ENCODE measurements at places on chromosomes 16 and 17.
A peak's percentile ranks its signal among the peaks of the same experiment; 100 is the strongest.

DNA sequence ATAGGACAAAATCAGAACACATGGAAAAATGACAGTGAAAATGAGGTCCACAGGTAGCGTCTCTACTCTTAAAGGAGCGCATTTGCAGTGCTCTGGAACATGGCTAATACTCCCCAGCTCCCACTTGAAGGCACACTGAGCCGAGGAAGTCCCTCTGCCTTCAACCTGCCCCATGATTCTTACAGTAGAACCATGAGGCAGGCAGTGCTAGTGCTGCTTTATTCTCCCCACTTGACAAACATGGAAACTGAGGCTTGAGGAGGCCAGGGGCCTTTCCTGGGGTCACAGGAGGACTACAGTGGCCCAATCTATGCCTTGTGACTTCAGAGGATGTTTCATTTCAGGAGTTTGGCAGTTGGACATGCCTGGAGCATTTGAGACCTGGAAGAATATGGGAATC is 244.1 kb upstream of the MAF start:
- no peak for DNase-seq

DNA sequence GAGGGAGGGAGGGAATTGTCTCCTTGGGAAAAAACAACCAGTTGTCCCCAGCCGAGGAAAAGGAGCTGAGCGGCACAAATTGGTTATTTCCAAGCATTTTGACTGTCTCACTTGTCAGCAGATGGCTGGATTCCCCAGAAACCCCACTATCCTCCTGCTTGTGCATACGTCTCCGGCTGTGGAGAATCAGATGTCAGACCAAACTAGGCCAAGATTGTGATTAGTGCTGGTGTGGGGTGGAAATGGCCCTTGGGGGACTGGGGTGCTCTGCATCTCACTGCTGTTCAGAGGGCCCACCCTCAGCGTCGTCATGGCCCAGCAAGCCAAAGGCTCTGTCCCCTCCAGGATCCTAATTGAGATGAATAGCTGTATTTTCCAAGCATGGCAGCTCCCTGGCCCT is 131.7 kb upstream of the HSBP1 start:
- DNase-seq: no peak

DNA sequence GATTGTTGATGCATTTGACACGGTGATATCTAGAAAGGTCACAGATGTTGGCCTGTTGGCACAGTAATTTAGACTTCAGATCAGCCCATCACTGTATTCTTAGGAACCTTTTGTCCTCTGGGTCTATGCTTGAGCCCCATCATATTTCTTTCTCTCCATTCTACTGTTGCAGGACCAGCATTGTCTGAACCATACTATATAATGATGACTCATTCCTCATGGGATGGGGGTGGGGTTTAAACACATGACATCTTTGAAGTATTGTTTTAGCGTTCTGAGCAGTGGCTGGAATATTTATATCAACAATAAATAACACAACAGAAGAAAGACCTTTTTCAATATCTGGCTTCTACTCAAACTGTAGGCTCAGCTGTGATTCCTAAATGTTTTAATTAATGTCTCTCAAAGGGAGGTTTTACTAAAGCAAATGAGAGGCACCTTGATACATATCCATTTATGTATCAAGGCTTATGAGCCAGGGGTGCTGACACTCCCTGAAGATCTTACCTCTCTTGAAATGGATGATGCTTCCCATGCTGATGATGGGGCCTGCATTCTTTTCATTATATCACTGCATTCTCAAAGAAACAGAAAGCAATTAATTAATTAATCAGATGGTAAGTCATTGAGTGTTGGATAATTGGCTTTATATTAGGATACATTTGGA is 379.0 kb upstream of the GOT2 start:
- no peak for DNase-seq

DNA sequence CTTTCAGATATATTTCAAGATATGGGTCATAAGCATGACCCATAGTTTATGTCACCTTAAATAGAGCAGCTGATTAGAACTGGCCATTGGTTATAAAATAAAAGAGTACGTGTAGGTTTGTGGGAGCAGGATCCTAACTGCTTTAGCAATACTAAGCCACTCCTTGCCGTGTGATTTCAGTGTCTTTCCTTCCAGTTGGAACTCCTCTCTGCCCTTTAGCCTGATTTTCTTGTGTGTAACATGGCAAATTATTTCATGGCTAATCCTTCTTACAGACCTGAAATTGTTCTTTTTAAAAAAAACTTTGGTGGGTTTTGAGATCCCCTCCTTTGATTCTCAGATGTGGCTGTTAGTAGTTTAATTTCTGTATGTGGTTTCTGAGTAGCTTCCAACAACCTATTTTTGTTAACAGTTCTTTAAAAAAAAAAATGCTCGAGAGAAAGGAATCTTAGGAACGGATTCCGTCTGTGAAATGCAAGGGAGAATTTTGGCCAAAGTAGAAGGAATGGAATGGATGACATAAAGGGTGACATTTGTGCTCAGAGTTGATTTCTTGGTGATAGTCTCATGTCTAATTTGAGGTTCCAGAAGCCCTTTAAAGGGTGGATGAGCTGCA is 39.9 kb downstream of the DHRS7B start:
- DNase-seq: no peak

DNA sequence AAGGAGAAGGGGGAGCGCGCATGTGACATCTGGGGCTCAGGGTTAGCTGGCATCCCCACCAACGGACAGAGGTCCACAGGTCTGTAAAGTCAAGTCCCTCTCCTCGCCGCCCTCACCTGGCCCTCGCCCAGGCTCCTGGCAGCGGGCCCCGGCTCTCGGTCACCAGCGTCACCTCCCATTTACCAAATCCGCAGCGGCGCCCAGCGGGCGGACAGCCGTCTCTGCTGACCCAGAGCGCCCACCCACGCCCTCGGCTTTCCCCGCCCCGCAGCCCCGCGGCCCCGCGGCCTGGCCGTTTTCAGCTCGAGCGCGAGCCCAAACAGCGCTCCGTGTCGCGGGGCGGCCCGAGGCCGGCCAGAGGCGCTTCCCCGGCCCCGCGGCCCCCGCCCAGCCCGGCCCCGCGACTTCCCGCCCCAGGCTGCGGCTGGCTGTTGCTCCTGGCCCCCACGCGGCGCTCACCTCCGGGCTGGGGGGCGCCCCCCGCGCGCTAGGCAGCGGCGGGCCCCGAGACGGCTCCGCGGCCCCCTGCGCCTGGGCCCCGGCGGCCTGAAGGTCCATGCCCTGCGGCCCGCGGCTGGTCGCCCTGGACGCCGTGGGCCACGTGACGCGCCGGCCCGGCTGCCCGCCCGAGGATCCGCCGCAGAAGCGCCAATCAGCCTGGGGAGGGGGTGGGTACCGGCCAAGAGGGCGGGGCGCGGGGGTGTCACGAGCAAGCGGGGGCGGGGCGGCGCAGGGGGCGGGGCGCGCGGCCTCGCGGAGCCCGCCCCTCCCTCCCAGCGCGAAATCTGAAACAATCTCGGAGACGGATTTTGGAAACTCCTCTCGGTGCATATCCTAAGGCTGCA is at the start of gene COPRS:
COPRS (minus strand) TSS at position 603 of the 845 bp plus-strand sequence; CDS start at position 558, 45 bp downstream.
- DNase-seq: peak; percentile 67

- no peak for DNase-seq
Observed at GRCh38 chr16:10870808-10871156, 6.2 kb upstream of the CIITA start.

DNA sequence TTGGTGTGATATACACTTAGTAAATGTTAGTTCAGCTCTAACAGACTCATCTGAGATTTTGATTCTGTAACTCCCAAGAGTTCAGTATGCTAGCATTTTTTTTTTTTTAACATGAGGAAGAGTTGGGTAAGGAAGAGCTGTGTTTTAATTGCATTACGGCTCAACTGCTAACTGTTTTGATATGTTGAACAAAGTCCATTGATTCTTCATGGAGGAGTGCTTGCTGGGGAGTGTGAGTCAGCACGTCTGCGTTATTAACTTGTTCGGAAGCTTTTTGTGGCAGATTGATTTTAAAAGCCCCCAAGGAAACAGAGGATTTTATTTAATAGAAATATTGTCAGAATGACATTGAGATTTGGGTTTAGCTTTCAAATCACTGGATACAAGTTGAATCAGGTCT is 45.8 kb downstream of the PITPNC1 start:
- no peak for DNase-seq

- no peak for DNase-seq
Observed at GRCh38 chr17:45284176-45285140, 22.6 kb upstream of the SPATA32 start.

GRCh38 chr16:56606476-56607108 is 1.8 kb upstream of the MT2A start:
- no peak for DNase-seq

DNA sequence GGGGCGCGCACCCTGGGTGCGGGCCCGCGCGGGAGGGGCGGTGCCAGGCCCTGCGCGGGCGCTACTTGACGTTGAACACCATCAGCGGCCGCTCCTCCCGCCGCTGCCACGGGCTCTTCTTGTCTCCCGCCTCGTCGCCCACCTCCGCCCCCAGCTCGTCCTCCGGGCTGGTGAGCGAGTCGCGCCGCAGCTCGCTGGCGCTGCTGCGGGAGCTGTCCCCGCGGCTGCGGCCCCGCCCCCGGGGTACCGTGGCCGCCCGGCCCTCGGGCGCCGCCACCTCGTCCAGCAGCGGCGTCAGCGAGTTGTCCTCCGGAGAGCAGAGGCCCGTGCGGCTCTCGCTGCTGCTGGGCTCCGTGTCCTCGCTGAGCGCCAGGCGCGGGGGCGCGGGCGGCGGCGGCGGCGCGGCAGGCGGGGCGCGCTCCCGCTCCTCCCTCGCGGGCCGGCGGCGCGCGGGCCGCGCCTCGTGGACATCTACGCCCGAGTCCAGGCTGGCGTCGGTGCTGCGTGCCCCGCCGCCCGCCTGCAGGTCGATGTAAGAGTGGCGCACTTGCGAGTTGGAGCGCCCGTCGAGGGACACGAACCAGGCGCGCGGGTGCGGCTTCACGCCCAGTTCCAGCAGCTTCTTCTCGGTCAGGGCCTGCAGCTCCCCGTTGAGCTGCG is 8.7 kb downstream of the GRN start:
- no peak for DNase-seq

DNA sequence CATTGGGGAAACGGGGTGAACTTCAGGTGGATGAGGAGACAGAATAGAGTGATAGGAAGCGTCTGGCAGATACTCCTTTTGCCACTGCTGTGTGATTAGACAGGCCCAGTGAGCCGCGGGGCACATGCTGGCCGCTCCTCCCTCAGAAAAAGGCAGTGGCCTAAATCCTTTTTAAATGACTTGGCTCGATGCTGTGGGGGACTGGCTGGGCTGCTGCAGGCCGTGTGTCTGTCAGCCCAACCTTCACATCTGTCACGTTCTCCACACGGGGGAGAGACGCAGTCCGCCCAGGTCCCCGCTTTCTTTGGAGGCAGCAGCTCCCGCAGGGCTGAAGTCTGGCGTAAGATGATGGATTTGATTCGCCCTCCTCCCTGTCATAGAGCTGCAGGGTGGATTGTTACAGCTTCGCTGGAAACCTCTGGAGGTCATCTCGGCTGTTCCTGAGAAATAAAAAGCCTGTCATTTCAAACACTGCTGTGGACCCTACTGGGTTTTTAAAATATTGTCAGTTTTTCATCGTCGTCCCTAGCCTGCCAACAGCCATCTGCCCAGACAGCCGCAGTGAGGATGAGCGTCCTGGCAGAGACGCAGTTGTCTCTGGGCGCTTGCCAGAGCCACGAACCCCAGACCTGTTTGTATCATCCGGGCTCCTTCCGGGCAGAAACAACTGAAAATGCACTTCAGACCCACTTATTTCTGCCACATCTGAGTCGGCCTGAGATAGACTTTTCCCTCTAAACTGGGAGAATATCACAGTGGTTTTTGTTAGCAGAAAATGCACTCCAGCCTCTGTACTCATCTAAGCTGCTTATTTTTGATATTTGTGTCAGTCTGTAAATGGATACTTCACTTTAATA is 7.0 kb upstream of the TMEM235 start:
- DNase-seq: no peak

- DNase-seq: no peak
Observed at GRCh38 chr17:66834919-66835454, at the start of gene CACNG5. Gene CACNG5, plus strand, starts transcription at chr17:66835117. Its CDS starts 42,216 bp downstream, at chr17:66877333.

DNA sequence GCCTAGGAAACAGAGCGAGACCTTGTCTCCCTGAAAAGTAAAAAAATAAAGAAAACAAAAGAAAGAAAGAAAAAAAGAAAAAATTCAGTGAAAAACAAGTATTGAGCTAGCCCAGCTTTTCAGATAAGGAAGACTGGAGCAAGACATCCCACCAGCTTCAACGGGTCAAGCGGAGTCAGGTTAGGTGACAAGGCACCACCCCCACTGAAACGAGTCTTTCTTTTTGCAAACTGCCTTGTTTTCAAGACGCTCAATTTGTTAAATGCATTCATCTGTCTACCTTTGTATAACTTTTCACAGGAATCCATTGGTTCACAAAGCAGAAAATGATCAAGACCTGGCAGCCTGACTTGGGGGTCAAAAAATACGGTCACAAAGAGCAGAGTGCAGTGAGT is 10.7 kb upstream of the AXIN2 start:
- no peak for DNase-seq

DNA sequence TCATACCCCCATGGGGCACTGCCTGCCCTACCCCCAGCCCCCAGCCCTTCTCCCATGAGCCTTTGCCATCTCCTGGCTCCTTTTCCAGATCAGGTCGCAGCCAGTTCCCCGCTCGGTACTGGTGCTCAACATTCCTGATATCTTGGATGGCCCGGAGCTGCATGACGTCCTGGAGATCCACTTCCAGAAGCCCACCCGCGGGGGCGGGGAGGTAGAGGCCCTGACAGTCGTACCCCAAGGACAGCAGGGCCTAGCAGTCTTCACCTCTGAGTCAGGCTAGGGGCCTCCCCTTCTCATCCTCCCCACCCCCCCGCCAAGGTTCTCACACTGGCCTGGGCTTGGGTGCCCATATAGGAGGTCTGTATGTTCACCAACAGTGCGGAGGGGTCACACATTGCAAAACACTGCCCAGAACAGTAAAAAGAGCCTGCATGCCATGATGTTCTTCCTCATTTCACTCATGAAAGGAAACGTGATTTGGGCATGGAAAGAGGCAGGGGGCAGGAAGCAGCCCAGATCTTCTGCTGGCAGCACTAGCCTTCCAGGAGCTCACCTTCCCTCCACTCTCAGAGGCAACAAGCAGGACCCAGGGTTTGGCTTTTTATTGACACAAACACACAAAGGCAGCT is 7.5 kb downstream of the IFI35 start:
- no peak for DNase-seq

DNA sequence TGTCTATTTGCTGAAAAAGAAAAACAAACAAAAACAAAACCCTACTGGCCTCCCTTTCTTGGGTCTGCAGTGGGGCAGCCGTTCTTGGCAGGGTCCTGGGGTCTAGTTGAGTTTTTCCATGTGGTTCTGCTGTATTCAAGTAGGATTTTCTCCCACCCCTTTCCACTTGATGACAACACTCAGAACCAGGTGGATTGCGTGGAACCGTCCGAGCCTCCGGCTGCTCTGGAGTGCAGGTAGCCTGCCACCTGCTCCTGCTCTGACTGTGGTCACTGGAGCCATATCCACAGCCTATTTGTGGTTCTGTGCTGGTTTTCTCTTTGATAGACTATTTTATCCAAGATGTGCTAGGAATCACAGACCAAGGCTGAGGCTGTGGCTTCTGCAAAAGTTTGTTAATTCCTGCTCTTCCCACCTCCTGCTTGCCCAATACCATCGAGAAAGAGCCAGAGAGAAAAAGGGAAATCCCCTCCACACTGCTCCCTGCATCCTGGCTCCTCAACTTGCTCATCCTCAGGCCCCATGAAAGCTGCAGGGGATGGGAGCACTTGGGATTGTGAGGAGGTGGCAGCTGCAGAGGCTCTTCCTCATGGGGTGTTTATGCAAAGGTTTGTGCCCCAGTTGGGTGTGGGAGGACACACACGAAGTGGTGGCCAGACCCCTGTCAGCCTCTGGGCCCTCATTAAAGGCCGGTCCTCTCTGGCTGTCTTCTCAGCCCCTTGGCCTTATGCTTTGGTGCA is 377.8 kb upstream of the TNRC6C start:
- DNase-seq: no peak
